Dermis blood vessel endothelial cell (primary cell): ENCODE measurements at places on chromosomes 5 and 9.

GRCh38 chr9:109411798-109412352, 86.2 kb downstream of the PTPN3 start:
- DNase-seq, result peak; percentile 43

- DNase-seq, result no peak
These were observed 16.1 kb downstream of the PLAC8L1 start for GRCh38 chr5:146089287-146089686.

DNA sequence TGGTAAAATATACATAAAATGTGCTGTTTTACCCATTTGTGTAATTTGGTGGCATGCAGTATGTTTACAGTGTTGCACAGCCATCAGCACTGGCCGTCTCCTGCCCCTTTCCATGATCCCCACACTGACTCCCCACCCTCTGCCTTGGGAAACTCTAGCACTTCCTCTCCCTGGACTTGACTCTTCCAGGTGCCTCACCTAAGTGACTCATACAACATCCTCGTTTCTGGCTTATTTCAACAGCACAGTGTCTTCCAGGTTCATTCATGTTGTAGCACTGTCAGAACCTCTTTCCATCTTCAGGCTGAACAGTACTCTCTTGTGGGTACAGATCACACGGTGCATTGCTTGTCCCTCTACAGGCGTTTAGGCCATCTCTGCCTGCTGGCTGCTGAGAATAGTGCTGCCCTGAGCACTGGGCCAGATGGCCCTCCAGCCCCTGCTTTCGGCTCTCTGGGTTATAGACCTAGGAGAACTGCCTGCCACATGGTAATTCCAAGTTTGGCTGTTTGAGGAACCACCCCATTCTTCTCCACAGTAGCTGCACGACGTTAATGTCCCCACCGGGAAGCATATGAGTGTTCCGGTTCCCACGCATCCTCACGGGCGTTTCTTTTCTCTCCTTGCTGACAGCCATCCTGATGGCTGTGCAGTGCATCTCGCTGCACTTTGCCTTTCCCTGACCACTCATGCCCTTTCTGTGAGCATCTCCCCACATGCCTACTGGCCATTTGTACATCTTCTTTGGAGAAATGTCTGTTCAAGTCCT, 211.8 kb downstream of the FANCC start:
- DNase-seq, result no peak

GRCh38 chr5:83721953-83722901, 1.6 kb upstream of the HAPLN1 start:
- DNase-seq, result peak; percentile 69

DNA sequence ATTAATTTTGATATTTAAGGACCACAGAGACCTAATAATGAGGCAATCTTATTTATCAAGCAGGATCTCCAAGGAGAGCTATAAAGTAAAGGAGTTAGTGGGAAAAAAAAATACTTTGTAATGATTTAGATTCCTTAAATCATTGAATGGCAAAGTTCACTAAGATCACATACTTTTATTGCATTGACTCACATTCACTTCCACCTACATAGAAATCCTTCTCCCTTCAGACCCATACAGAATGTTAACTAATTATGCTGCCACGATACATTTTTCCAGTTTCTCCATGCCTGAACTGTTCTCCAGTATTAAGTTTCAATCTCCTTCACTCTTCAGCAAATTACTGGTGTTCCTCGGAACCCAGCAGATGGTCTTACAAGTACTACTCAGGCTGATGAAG, 388.7 kb downstream of the EFNA5 start:
- peak; percentile 59 for DNase-seq

GRCh38 chr9:133958756-133959155, 33.4 kb downstream of the VAV2 start:
- DNase-seq, result no peak

DNA sequence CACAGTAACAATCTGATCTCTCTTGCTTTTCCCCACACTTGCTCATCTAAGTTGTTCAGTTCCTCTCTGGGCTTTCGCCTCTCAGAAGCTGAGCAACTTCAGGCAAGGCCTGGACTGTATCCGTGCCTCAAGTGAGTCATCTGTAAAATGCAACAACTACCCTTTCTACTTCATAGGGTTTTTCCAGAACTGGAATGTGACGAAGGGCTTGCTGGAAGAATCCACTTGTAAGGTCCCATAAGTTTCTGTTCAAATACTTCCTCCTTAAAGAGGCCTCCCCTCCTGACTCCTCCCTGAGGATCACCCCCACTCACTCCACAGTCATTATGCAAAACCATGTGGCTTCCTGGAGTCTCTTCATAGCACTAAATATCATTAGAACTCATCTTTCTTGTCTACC, 17.5 kb upstream of the INSYN2B start:
- no peak for DNase-seq

- DNase-seq, result no peak
These were observed 188.0 kb downstream of the HCN1 start for GRCh38 chr5:45508135-45508534.

DNA sequence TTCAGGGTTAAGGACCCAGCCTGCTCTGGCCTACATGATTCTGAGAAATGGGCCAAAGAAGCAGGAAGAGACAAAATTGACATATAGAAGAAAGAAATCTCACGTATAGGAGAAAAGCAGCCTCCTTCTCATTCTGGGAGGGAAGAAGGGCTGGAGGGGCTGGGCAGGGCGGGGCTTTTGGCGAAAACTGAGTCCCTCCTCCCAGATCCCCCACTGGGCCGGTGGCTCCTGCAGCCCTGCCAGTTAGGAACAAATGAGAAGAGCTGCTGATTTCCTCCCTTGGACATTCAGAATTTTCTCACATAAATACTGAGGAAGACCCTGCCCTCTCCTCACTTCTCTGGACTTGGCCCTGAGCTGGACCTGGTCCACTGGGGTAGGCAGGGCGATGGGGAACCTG, at the start of gene WNT8A:
Gene WNT8A, plus strand, starts transcription at position 332 of the 400 bp plus-strand sequence. CDS start 95 bp downstream, outside the sequence.
- no peak for DNase-seq

- DNase-seq, result no peak
These were observed 464.7 kb downstream of the DMRT2 start for GRCh38 chr9:1514776-1515363.

- no peak for DNase-seq
These were observed 56.1 kb upstream of the MVB12B start for GRCh38 chr9:126270556-126270955.

DNA sequence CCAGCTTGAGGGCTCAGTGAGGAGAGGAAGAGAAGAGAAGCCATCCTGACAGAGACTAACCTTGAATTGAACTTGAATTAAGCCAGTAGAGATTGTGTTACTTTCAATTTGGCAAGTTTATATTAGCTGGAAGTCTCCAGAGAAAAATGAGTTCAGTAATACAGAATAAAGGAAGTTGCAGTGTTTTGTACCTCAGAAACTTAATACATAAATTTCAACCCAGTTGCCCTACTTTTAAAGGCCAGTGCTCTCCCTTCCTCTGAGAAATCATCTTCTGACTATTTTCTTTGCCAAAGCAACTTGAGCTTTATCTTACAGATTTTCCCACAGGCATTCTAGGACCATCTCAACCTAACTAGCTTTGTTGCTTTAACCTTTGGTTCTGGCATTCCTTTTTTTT, 231.0 kb upstream of the GAS1 start:
- no peak for DNase-seq

DNA sequence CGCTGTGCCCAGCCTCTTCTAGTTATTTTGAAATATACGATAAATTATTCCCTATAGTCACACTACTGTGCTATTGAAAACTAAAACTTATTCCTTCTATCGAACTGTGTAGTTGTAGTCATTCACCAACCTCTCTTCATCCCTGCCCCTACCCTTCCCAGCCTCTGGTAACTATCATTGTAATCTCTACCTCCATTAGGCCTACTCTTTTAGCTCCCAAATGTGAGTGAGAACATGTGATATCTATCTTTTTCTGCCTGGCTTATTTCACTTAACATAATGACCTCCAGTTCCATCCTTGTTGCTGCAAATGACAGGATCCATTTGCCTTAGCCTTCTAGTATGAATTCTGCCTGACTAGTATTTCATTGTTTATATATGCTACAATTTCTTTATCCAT, 127.4 kb downstream of the PSAT1 start:
- DNase-seq, result no peak

GRCh38 chr5:75481024-75481423, 30.4 kb downstream of the CERT1 start:
- DNase-seq, result no peak

DNA sequence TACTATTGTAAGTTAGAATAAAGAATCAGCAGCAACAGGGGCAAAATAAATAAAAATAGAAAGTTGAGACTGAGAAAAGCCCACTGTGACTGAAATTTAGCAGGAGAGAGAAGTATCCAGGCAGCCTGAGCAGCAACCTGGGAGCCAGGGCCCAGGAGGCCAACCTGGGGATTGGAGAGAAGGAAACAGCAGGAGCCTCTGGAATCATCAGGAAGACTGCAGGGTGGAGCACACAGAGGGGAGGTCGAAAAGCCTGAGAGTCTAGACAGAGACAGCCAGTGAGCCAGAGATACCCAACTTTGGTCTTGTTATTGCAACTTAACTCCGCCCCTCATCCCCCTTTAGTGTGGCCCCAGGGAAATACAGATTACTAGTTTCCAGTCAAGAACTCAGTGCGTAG, 98.6 kb downstream of the SLC1A3 start:
- no peak for DNase-seq

DNA sequence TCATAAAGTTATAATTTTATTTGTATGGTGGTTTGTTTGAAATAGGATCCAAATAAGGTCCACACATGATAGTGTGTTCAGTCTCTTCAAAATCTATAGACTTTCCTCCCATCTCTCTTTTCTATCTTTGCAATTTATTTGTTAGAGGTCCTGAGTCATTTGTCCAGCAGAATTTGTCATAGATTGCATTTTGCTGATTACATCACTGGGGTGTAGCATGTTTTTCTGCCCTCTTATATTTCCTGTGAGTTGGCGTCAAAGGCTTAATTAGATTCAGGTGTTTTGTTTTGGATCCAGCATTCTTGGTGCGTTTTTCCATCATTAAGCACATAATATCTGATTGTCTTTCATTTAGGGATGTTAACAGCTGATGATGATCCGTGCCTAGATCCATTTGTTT, 15.0 kb downstream of the CYFIP2 start:
- no peak for DNase-seq

DNA sequence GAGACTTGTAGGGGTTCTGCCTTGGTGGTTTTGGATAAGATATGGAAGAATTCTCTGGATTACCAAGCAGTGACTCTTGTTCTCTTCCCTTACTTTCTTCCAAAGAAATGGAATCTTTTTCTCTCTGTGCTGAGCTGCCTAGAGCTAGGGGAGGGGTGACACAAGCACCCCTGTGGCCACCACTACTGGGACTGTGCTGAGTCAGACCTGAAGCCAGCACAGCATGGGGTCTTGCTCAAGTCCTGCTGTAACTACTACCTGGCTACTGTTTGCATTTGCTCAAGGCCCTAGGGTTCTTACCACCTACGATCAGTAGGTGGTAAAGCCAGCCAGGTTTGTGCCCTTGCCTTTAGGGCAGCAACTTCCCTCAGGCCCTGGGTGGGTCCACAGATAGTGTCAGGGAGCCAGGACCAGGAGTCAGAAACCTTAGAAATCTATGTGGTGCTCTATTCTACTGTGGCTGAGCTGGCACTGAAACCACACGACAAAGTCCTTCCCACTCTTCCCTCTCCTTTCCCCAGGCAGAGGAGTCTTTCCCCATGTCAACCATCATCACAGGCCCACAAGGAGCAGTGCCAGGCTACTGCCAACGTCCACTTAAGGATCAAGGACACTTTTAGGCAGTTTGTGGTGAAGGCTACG, 53.8 kb downstream of the SREK1 start:
- DNase-seq, result no peak

DNA sequence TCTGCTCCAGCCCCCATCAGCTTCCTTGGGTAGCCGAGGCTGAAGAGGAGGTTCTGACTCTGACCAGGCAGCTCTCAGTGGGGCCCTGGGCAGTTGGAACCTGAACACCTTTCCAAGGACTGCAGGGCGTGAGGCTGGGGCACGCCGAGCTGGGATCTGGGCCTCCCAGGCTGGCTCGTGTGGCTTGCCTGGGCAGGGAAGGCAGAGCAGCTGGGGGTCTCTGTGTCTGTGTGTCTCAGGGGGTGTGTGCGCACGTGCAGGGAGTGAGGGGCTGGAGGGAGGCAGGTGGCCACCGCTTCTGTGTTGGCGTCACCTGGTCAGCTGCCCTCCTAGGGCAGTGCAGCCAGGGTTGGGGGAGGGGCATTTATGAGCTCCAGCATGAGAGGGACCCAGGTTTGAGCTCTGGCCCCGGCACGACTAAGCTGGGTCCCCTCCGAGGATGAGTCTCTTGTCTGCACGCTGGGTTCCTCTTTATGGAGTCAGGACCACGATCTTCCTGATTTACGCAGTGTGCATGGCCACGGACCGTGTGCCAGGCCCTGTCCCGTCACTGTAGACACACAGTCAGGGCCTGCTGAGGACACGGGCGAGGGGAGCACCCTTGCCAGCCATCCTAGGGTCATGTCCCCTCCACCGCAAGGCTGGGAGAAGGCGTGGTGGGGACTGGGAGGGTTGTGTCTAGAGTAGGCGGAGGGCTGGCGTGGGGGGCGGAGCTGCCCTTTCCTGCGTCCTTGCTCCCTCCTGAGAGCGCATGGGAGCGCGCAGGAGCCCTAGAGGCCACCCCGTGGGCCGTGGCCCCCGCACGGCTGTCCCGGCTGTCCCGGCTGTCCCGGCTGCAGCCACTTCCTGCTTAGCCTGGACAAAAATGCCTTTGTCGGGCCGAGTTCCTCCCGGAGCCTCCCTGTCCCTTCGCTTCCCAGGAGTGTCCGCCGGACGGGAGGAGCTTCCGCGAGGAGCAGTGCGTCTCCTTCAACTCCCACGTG, 4.6 kb downstream of the ADAMTSL2 start:
- DNase-seq, result no peak

- DNase-seq, result no peak
These were observed 195.7 kb downstream of the CD180 start for GRCh38 chr5:67000794-67001475.

GRCh38 chr9:106623558-106623957, 239.4 kb upstream of the ZNF462 start:
- DNase-seq, result no peak

GRCh38 chr5:69033690-69034089, 60.1 kb upstream of the SLC30A5 start:
- DNase-seq, result no peak

DNA sequence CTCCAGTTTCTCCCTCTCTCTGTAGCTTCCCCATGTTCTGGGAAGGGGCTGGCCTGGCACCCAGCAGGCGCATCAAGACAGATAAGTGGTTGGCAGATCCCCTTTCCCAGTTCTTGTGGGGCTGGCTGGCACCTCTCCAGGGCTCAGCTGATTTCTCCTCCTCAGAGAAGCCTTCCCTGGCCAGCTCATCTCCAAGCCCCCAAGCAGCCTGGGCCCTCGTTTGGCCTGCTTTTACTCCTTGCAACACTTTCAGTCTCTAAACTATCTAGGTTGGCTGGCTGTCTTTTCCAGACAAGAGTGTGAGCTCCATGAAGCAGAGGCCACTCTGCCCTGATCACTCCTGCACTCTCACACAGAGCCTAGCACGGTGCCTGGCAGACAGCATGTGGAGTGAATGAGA, 13.5 kb downstream of the MACROH2A1 start:
- no peak for DNase-seq

- peak; percentile 20 for DNase-seq
These were observed 327.4 kb downstream of the MARCHF11 start for GRCh38 chr5:15852217-15852616.
